ENCODE measurements at places on chromosomes 2 and 18.

- DNase-seq, result no peak
These were observed 1368.4 kb upstream of the CELF4 start for GRCh38 chr18:38933910-38934510.

DNA sequence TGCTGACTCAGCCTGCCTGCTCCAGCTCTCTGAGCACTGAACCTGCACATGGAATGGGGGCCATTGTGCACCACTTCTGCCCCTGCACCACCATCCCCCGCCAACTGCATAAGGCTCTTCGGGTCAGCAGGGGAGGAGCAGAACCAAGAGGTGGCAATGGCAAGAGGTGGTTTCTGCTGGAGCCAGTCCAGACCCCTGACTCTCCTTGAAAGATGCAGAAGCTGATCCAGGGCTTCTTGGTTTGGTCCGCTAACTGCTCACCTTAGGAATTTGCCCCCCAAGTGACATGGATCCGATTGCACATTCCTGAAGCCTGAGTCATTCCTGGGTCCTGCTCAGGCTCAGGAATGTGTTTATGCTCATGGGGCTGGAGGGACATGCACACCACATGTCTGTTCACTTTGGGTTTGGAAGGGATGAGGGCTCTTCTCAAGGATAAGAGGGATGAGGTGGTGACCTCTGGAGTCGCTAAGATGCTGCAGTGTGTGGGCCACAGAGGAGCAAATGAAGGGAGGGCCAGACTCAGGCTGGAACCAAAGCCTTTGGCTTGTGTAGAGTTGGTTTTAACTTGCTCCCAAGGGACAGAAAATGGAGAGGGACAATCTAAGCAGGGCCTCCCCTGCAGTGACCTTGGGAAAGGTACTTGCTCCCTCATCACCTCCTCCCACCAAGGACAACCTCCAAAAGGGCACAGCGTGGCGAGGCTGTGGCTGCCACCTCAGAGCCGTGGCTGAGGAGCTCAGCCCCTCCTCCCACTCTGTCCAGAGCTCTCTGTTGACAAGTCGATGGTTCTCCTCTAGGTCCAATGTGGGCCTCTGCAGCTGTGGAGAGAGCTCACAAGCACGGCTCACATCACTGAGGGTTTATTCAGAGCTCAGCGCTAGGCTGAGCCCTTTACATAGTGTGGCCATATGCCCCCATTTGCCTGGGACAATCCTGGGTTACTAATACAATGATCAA, 66.2 kb downstream of the HS1BP3 start:
- no peak for DNase-seq

DNA sequence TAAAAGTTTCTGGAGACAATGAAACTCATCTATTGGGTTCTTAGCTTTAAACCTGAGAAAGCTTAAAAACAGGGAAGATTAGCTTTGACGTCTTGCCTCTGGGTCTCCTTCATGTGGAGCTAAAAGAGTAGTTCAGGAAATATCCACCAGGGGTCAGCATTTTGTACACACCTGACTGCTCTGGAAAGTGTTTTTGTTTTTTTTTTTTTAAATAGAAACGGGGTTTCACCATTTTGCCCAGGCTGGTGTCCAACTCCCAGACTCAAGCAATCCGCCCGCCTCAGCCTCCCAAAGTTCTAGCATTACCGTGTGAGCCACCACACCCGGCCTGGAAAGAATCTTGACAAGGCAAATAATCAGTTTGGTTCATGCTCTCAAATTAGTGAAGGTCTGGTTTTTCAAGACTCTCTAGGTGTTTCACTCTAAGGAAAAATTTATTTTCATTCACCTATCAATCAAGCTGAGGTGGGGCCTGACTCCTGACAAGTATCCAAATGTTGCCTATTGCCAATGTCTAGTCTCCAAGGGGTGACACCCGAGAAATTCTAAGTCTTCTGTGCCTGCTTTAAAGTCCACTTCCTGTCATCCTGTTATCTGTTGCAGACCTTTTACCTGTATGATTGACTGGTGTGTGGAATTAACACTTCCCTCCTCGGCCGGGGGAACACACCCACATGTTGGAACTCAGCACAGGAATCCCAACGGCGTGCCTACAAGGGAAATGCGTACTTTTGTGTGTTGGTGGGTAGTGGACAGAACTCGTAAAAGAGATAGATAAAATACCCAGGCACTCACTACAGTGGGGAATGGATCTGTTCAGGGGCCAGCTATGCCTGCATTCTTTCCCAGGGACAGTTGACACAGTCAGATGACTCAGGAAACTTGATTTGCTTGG, 11.3 kb downstream of the IL1RN start:
- peak; percentile 61 for DNase-seq

GRCh38 chr2:187581125-187581896, 27.1 kb upstream of the TFPI start:
- DNase-seq, result peak; percentile 66

GRCh38 chr2:45980161-45980865, 316.9 kb upstream of the EPAS1 start:
- no peak for DNase-seq

DNA sequence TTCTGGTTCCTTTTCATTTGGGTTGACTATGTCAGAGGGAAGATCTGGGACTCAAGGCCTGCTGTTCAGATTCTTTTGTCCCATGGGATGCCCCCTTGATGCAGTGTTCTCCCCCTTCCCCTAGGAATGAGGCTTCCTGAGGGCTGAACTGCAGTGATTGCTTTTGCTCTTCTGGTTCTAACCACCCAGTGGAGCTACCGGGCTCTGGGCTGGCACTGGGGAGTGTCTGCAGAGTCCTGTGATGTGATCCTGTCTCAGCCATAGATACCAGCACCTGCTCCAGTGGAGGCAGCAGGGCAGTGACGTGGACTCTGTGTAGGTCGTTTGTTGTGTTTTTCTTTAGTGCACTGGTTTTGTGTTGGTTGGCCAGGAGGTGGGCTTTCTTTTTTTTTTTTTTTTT, 32.1 kb upstream of the RHOB start:
- no peak for DNase-seq

- DNase-seq, result no peak
These were observed 9.8 kb upstream of the ARHGEF4 start for GRCh38 chr2:130826821-130827501.

GRCh38 chr2:45990131-45990530, 307.1 kb upstream of the EPAS1 start:
- no peak for DNase-seq

DNA sequence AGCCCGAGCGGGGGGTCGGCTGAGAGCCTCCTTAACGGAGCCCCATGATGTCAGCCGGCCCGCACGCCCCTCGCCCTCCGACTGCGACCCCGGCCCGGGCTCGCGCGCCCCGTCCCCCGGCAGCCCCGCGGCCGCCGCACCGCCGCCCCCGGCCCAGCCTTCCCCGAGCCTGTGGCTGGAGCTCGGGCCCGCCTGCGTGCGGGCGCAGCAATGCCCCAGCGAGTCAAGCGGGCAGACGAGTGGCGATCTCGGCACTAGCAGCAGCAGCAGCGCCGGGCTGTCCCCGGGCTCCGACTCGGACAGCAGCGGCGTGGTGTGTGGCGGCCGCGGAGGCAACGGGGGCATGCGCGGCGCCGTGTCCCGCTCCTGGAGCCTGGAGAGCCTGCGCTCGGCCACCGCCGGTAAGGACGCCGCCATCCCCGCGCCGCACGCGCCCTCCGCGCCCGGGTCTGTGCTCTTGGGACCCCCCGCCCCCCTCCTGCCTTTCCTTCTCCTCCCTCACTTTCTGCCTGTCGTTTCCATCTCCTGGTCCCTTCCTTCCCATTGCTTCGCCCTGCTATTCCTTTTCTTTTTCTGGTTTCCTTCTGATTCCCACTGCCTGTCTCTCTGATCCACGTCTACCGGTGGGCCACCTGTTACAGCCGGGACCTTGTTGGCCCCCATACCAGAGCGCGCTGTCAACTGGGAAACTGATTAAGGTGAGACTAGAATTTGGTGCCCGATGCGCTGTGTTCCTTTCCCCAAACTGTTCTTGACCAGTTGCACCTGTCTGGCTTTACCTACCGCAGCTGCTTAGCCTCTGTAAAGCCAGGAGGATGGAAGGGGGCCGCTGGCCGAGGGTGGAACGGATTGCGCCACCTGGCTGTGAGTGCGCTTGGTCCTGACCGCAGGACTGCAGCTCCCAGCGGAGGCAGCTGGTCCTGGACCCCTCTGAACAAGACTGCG, 127.4 kb downstream of the ARHGEF4 start:
- peak; percentile 47 for DNase-seq

DNA sequence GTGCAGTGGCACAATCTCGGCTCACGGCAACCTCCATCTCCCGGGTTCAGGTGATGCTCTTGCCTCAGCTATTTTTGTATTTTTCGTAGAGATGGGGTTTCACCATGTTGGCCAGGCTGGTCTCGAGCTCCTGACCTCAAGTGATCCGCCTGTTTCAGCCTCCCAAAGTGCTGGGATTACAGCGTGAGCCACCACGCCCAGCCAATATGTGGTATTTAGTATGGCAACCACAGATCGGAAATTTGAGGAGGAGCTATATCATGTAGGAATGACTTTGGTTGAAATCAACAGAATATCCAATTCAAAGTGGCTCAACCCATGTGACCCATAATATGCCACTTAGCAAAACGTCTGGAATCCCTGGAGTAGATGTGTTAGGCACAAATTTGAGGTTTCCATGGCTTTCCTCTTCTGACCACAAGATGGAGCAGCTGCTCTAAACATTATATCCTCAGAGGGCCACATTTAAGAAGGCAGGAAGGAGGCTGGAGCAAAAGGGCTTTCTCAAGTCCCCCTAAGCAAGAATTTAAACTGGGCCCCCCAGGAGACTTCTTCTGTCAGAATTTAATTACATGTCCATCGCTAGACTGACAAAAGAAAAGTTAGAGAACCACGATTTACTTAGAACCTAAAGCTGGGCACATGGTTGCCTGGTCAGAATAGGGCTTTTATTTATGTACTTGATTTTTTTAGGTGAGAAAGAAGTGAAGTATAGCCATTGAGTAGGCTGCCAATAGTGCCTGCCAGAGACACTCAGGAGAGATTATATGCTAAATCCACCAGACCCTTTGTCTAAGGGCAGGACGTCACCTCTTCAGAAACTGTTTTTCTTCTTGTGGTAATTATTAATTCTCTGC, 49.6 kb upstream of the ITSN2 start:
- peak; percentile 78 for DNase-seq

- DNase-seq, result no peak
These were observed 202.7 kb upstream of the SLC14A2 start for GRCh38 chr18:45412577-45412976.

DNA sequence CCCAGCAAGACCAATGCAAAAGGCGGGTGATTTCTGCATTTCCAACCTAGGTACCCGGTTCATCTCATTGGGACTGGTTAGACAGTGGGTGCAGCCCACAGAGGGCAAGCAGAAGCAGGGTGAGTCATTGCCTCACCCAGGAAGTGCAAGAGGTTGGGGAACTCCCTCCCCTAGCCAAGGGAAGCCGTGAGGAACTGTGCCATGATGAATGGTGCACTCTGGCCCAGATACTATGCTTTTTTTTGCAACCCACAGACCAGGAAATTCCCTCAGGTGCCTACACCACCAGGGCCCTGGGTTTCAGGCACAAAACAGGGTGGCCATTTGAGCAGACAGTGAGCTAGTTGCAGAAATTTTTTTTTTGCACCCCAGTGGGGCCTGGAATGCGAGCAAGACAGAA, 662.6 kb upstream of the ACVR2A start:
- no peak for DNase-seq

DNA sequence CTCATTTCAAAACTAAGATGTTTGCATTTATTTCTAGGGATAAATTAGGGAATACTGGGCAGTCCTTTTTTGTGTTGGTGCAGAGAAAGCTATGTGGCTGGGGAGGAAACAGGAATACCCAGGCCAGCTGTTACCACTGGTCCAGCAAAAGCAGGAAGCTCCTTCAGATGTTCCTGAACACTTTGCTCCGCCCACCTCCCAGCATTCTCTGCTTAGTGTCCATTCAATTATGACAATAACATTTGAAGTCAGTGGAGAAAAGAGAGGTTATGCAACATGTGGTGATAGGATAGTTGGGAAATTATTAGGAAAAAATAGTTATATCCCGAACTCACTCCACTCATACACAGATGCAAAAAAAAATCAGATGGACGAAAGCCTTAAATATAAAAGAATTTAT, 22.1 kb upstream of the ARPC2 start:
- DNase-seq, result no peak

- DNase-seq, result no peak
These were observed 195.4 kb downstream of the HAUS1 start for GRCh38 chr18:46299465-46300008.

- no peak for DNase-seq
These were observed 213.2 kb downstream of the GBX2 start for GRCh38 chr2:235954888-235955480.

GRCh38 chr2:159620796-159621195, 4.4 kb upstream of the BAZ2B start:
- DNase-seq, result no peak

DNA sequence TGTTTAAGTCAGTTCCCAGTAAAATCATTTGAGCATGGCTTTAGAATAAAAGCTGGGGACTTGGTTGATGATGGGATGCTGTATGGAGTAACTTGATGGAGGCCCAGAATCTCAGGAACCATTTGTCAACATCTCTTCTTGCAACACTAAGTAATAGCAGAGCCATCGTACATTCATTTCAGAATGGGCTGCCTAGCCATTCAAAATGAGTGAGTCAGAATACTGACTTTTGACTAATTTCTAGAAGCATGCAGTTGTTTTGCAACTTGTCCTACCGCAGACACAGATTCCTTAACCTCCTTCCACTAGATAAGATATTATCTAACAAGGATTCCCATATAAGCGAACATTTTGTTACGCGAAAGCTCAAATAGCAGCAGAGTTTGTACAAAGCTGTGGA, 229.5 kb downstream of the CNTNAP5 start:
- no peak for DNase-seq

DNA sequence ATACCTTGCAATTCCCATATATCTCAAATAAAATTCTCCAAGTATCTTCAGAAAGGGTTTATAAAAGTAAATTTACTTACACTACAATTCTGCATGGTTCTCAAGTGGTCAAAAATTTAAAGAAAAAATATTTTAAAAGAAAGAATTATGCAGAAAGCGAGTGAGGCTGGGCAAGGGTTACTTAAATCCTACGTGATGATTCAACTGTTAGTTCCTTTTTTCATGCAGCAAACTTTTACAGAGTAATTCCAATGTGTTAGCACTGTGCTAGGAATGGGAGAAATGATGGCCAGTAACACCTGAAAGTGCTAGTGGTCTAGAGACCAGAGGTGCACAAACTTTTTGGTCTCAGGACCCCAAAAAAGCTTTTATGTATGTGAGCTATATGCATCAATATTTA, 133.4 kb downstream of the ATAD2B start:
- DNase-seq, result no peak

GRCh38 chr18:72089432-72089831, 454.7 kb downstream of the CBLN2 start:
- no peak for DNase-seq

DNA sequence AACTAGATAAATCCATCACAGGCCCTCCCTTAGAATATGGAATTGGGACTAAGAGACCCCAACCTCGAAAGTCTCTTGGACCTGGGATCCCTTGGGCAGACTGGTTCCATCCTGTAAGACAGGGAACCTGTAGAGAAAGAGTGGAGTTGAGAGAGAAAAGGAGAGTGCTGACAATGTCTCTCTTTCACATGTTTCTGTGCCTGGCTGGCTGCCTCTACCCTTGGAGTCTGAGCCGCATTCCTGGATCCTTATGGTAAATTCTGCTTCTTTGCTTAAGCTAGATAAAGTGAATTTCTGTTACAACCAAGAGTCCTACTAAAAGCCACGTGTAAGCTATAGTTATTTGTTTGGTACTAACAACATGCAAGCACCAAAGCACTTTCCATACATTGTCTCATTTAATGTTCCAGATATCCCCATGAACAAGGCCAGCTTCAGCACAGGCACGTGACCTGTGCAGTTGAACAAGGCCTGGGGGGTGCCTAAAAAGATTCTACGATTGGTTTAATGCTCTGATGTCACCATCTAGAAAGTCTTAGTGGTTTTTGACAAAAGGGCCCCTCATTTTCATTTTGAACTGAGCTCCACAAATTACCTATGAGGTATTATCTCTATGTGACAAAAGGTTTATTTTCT, 2.1 kb upstream of the PUM2 start:
- no peak for DNase-seq
